T-helper 1 cell (primary cell): ENCODE measurements at places on chromosomes 2 and 18.

DNA sequence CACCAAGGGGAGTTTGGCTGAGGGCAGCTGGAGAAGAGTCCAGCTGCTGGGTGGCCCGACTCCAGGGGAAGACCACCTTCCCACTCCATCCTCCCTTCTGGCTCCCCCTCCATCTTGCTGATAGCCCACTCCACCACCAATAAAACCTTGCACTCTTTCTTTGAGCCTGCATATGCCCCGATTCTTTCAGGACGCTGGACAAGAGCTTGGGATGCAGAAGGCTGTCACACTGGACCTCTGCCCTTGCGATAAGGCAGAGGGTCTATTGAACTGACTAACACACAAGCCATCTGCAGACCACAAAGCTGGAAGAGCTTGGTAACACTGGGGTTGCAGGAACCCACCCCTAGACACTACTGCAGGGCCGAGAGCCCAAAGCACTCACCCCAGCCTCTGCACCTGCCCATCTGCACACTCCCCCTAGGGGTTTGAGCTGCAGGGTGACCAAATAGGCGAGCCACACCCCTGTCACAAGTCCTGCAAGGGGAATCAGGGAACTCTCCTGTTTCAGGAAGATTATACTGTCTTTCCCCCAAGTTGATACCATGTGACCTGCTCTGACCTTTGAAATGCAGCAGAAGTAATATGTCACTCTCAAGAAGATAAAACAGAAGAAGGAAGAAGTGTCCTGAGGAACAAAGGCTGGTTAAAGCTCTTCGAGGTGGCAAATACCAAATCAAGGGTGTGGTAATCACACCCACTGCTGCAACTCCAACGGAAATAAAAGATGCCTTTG lies 70.5 kb downstream of the SMAD4 start:
- DNase-seq: no peak

DNA sequence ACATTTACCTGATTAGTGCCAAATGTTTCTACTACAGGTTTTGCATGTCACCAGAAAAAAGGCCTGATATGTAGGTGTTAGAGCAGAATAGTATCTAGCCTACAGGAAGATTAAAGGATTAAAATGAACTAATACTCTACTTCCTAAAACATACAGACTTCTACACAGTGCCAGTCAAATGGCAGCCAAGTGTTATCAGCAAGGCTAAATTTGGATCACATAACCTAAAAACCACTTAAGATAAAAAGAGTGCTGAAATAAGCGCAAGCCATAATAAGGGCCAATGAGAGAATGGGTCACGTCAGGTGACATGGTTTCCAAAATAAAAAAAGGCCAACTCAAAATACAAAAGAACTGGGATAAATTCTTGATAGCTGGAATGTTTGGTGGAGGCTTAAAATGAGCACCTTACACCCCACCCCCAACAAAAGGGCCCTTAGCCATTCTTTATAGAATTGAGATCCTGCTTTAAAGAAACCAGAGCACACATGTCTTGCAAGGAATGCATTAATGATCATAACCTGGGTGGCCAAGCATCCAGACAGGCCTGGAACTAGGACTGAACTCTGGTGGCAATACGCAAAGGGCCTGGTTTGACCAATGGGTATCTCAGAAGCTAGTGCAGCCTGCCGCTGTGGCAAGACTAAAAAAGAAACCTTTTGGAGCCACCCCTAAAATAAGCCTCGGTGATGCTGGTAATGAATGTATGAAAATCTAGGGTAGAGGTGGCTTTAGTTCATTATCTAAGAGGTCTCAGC lies 32.4 kb downstream of the IRS1 start:
- no peak for DNase-seq

- DNase-seq: no peak
Observed at GRCh38 chr18:22961156-22961555, 28.0 kb downstream of the RBBP8 start.

- no peak for DNase-seq
Observed at GRCh38 chr2:41137031-41137430, 685.1 kb upstream of the SLC8A1 start.

- no peak for DNase-seq
Observed at GRCh38 chr2:215847056-215847455, 166.3 kb downstream of the MREG start.

GRCh38 chr2:61469424-61470121 lies 1.3 kb downstream of the USP34 start:
- DNase-seq: no peak

GRCh38 chr18:68734308-68734707 lies 19.4 kb upstream of the TMX3 start:
- DNase-seq: no peak

DNA sequence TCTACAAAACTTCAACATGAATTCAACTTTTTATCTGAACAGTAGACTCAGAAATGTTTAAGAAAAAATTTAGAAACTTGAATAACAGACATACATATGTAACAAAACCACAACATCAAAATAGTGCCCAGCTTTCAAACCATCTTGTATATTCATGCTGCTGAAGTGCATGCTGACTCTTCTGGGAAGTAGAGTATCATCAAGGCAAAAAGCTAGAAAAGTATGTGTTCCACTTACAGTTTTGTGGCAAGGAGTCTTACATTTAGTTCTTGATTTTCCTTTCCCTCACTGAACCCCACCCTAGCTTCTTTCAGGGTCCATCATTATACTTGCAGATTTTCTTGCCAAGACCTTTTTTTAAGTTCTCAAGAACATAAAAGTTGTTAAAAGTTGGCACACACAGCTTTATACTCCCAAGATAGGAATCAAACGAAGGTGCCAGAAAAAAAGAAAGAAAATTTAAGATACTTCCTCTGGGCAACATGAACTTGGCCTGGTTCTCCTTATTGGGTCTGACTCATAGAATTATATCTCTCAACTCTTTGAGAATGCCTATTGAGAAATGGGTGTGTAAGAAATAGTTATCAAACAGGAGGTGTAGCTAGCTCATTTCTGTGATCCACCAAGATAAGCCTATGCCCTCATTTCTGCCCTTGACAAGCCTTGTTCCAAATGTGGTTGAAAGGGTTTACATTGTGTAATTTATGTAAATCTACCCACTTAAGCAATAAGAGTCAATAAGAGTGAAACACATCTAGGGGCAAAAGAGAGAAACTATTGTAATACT lies 667.6 kb upstream of the ACVR2A start:
- no peak for DNase-seq

DNA sequence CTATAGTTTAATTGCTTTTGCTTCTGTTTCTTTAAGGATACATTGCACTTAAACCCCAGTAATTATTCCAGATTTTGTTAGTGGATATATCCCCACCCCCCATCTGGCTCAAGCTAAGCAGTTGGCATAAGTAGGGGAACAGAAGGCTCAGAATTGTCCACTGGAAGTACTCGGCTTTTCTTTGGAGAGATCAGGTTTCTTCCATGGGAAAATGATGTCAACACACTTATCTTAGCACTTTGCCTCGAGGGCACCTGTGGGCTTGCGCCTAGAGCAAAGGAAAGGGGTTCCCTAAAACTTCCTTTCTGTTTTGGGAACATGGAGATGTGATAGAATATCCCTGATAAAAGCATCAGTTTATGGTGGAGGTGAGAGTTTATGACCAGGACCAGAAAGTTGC lies 130.6 kb downstream of the FMNL2 start:
- no peak for DNase-seq

GRCh38 chr2:130302164-130302886 lies 40.4 kb upstream of the IMP4 start:
- no peak for DNase-seq

DNA sequence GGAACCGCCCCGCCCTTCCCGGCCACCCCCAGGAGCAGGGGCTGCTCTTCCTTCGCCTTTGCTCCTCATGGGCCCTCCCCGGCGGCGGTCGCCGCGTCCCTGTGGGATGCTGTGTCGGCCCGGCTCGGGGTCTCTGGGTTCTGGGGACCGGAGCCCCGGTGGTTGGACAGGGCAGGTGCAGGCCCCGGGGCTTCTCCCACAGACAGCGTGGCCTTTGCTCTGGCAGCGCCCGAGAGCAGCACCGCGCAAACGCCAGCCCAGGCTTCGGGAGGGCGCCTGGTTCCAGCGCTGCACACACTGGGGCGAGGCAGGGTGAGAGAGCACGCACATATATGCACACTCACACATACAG lies 9.0 kb upstream of the KCNG2 start:
- DNase-seq: no peak

- no peak for DNase-seq
Observed at GRCh38 chr2:151379169-151379568, 21.8 kb downstream of the TNFAIP6 start.

GRCh38 chr2:38215993-38216392 lies 140.0 kb upstream of the CYP1B1 start:
- no peak for DNase-seq

DNA sequence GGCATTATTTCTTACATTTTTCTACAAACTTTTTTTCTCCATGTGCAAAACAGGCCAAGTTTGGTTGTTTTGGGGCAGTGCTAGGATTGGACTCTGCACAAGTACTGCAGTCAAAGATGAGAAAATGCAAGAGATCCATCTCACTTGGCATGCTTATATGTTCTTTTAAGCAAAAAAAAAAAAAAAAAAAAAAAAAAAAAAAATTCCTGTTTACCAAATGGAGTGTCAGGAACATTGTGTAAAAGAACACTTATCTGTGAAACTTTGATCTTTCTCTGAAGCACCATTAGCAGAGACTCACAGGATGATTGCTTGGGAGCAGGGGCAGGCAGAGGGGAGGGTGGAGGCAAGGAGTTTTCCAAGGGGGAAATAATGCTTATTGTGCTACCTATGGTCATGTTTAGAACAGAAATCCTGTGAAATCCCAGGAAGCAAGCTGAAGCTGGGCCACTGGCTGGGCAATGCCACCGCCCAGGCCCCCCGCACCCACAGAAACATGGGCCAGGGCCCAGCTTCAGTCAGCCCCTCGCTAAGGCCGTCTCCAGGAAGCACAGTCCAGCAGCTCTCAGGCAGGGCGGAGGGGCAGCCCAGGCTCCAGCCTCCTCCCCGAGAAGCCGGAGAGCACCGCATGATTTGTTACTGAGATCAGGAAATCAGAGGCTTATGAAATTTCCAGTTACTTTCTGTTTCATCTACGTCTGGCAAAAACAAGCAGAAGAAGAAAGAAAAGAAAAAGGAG lies 229.4 kb downstream of the ZNF516 start:
- no peak for DNase-seq

DNA sequence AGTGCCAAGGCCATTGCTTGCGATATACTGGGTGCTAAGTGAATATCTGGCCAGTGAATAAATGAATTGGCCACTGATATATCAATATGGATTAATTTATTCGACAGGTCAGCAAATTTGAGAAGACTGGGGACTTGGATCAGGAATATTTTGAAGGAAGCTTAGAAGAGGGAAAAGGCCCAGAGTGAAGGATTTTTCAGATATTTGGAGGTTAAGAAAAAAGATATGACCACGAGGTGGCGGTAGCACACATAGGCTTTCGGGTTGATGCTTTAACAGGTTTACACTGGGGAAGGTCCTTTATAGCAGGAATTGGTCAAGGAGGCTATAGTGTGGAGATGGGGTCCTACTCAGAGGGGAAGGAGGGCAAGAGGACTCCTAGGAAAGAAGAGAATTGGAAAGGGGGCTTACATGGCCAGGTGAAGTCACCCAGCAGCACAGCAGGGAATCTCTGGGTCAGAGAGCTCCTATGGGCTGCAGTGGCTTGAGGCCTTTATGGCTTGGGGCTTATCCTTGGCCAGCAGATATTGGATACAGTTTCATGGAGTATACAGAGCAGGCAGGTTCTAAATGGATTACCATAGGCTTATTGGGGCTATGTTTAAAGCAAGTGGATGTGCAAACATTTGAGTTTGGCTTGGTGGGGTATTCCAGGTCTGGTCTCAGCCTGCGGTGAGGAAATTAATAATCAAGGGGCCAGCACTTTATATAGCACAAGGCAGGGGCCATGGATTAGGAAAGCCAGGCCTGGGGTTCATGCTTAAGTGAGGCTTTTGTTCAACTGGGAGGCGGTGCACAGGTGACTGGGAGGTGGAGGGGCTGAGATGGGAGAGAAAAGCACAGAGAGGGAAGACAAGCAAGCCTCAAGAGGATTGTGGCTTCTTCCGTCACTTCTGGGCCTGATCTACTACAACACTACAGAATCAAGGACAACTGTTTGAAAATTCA lies 9.7 kb downstream of the IL1RN start:
- DNase-seq: no peak

GRCh38 chr2:30363406-30363805 lies 83.6 kb upstream of the LCLAT1 start:
- no peak for DNase-seq

- no peak for DNase-seq
Observed at GRCh38 chr2:231965102-231965501, 3.6 kb downstream of the DIS3L2 start.

- DNase-seq: no peak
Observed at GRCh38 chr18:60982329-60982695, 350.9 kb upstream of the CDH20 start.

GRCh38 chr2:6909431-6910385 lies 7.5 kb upstream of the RNF144A start:
- DNase-seq: no peak

GRCh38 chr2:210199186-210199765 lies 26.0 kb downstream of the ACADL start:
- no peak for DNase-seq

GRCh38 chr2:176500901-176501300 lies 231.7 kb downstream of the MTX2 start:
- DNase-seq: no peak

DNA sequence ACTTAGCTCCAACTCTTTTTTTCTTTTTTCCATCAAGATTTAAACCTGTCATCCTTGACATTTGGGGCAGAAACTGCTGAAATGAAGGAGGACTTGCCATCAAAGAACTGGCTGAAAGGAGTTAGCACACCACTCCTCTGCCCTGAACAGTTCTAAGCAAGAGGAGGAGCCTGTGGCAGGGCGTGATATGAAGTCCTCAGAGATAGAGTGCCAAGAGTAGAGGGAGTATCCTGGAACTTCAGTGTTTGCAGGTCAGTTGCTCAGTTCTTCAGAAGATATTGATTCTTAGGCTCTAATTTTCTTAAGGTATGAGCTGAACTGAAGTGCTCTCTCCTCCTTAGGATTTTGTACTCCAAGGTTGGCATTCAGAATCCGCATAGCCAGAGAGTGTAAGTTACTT lies 15.2 kb downstream of the NABP1 start:
- no peak for DNase-seq

GRCh38 chr2:238383135-238383534 lies 43.6 kb upstream of the ASB1 start:
- no peak for DNase-seq

DNA sequence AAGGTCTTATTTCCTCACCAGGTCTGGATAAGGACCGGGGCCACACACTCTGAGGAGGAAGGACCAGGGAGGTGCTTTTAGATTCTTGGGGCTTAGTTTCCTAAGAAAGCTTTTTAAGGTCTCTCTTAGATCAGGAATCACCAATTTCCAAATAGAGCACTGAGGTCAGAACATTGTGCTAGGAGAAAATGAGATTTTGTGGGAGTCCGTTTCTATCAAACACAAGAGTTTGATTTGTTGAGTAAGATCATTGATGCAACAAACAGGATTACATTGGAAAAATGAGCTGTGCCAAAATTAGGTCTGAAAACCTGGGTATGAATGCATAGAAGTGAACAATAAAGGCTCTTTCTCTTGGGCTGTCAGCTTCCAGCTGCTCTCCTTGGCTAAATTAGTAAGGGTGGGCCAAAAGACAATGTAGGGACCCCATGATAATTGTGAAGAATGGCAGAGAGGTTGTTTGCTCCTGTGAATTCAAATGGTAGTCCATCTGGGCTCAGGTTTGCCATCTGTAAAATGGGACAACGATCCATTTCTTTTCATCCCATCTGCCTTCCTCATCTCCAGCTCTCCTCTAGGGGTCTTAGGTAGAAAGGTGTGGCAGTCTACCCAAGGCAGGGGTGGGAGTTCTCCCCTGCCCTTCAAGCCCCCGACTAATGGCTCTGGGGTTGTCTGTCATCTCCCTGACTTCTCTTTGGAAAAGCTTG lies 20.0 kb downstream of the IGFBP2 start:
- DNase-seq: no peak
